Stimulated activated CD4-positive, alpha-beta T cell treated with anti-CD3 and anti-CD28 coated beads, TNF-alpha, amount 100 ng/mL, for 24 hours (primary cell): ENCODE measurements at places on chromosomes 3 and 15.

DNA sequence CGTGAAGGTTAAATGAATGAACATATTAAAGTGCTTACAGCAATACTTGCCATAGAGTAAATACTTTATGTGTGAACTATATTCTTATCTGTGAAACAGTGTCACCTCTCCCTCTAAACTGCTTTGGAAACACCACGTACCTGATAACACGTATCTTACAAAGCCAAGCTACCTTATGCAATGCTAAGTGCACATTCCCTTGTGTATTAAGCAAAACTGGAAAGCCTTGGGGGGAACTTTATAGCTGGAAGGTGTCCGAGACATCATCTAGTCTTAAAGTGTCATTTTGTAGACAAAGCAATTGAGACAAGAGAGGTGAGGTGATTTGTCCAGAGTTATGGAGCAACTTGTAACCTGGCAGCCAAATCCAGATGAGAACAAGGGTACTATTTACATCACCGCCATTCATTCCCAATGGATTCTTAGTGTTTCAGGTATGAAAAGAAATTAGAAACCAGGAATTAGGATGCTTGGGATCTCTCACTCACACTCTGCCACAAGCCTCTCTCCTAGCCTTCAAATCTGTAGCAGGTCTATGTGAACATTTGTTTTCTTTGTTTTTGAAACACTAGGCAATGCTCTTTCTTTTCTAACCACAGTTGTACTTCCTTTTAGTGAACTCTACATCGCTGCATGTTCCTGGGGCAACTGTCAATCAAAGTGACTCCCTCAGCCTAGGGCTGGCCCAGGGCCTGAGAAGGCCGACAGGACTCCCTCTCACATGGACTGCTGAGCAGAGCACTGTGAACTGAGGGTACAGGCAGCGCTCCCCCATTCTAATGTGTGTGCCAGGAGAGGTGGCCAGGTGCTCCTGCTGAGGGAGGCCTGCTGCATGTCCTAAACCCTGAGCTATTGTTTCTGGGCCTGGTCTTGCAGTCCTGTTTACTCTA is 13.9 kb upstream of the MGLL start:
- no peak for DNase-seq

DNA sequence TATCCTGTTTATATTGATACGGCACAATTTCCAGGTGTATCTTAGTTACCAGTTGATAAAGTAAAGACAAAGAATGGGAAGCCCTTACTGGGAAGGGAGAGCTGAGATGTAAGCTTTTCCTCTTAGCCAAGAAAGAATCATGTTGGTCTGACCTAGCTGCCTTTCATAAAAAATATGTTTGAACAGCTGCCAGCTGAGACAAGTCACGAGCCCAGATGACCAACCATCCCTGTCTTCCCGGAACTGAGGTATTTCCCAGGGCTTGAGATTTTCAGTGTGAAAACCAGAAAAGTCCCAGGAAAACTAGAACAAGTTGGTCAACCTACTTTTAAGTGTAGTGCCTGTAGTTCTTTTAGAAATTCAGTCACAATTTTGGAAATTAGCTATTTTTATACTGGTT is 3.6 kb upstream of the MYH15 start:
- no peak for DNase-seq

DNA sequence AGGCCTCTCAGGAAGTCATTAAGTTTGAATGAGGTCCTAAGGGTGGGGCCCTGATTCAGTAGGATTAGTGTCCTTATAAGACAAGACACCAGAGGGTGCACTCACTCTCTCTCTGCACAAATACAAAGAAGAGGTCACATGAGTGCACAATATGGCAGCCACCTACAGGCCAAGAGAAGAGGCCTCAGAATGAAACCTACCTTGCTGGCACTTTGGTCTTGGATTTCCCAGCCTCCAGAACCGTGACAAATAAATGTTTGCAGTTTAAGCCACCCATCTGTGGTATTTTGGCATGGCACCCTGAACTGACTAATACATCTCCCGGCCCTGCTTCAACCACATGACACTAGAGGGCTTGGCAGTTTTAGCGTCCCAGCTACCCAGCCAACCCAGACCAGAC is 73.9 kb upstream of the CHRNB4 start:
- DNase-seq = no peak

- no peak for DNase-seq
Observed at GRCh38 chr3:29513236-29513635, 232.4 kb downstream of the RBMS3 start.

GRCh38 chr15:28043691-28044091 is 55.4 kb downstream of the OCA2 start:
- no peak for DNase-seq
